ENCODE measurements at places on chromosomes 11 and 22.

DNA sequence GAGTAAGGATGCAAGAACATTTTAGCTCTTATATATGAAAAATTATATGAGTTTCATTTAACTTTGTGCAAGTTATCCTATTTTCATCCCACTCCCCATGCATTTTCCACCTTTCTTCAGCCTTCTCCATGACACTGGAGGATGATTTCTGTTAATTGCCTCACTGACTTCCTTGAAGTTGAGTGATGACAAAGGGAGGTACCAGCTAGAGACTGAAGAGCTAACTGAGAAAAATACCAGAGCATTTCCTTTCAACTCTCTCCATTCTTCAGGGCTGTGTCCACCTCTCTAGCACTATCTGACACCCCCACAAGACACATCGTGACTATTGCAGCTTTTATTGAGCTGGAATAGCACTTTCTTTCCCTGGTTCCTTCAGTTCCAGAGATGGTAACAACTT is 711.6 kb upstream of the LRRC4C start:
- no peak for DNase-seq

DNA sequence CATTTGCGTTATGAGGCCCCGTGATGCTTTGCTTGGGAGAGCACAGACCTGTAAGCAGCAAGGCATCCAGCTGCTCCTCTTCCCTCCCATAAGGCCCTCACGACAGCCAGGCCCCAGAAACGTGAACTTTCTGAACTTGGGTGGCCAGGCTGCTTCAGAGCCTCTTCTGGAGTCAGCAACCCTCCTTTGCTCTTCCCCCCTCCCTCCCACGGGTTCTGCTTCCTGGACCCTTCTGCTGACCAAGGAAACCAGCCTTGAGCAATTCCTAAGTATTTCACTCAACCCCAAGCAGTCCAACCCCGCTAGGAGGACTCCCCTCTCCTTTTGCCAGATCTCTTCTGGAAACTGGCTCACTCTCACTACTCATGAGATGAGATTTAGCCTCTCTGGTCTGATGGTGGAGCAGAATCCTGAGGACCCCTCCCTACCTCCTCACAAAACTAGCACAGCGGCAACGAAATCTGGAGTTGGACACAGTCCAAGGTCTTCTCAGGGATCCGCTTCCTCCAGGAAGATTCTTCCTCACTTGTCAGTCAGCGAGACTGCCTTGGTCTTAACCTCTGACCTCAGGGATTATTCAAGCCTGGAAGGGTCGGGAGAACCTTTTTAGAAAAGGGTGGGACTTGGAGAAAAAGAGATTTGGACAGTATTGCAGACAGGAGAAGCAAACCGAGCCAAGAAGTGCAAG is 86.2 kb downstream of the UBASH3B start:
- peak; percentile 71 for DNase-seq

GRCh38 chr11:61079416-61080150 is 22.7 kb upstream of the CD5 start:
- no peak for DNase-seq

- no peak for DNase-seq
Observed at GRCh38 chr11:125235071-125235471, 70.5 kb downstream of the PKNOX2 start.

- DNase-seq = no peak
Observed at GRCh38 chr11:71211631-71212030, 40.7 kb downstream of the SHANK2 start.

GRCh38 chr22:49599039-49599438 is 228.6 kb downstream of the BRD1 start:
- peak; percentile 12 for DNase-seq

DNA sequence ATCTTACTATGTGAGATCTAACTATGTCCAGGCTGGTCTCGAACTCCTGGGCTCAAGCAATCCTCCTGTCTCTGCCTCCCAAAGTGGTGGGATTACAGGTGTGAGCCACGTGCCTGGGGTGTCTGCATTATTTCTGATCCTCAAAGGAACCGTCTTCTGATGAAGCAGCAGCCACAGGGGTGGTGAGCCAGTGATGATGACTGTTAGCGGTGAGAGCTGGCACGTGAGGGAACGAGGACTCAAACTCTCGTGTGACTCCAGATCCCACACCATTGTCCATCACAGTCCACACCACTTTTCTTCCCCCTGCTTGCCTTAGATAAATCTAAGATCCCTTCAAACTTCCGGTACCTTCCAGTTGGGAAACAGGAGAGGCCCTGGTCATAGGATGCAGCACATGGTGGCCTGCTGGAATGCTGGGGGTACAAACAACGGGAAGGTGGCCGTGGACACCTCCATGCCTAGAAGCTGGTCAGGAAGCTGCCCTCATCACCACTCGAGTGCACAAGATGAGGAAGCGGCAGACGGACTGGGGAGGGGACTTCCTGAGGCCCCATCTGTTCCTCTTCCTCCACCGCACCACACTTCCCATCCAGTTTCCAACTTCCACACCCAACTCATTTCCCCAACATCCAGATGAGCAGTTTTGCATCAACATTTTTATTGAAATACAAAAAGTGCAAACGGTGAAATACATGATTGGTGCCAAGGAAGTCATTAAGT is 23.8 kb downstream of the ARHGAP1 start:
- no peak for DNase-seq

DNA sequence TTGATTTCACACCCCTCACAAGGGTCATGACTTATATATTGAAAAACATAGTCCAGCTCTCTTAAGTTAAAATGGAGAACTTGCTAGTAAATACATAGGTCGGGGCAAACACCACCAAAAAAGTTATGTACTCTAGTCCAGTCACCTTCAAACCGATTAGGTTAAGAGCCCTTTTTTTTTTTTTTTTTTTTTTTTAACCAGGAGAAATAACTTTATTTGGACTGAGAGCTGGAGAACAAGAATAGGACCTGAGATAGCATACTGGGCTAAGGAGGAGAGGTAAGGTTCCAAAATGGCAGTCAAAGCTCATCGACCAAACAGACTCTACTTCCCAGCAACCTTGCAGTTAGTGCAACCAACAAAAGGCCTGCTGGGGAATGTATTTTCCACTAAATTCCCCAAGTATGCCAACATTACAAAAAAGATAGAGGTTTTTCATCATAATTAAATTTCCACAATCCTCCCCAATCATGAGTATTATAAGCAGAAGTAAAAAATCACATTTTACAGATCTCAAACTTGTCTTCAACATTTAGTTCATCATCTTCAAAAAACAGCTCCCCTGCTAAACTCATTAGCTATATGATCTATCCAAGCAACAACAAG is 3.8 kb downstream of the TMEM41B start:
- DNase-seq = no peak

DNA sequence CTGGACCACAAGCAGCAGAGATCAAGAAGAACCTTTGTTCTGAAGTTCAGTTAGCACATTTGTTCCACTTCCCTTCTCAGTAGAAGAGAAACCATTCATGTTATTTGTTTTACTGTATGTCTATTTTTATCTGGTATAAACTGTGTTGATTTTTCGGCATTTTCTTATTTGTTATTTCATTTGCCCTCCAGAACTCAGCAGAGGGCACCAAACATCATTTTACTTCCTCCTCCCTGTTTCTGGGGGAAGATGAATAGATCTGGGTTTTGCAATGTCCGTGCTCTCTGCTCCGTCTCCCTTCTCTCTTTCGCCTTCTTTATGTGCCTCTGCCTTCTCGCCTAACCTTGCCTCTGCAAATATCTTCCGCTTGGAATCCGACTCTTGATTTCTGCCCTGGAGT is 366.9 kb downstream of the NTM start:
- no peak for DNase-seq

DNA sequence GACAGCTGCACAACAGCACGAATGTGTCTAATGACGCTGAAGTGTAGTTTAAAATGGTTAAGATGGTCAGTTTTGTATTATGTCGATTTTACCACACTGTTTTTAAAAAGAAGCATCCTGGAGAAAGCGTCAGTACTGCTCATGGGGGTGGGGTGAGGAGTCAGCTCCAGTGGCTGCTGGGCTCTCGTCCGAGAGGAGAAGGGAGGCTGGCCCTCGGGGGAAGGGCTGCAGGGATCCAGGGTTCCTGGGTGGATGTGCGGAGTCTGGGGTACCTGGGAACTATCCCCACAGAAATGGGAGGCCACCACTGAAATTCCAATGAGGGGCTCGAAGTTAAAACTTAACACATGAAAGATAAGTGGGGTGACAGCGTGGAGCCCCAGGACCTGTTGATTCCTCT is 11.9 kb downstream of the C11orf21 start:
- peak; percentile 15 for DNase-seq

DNA sequence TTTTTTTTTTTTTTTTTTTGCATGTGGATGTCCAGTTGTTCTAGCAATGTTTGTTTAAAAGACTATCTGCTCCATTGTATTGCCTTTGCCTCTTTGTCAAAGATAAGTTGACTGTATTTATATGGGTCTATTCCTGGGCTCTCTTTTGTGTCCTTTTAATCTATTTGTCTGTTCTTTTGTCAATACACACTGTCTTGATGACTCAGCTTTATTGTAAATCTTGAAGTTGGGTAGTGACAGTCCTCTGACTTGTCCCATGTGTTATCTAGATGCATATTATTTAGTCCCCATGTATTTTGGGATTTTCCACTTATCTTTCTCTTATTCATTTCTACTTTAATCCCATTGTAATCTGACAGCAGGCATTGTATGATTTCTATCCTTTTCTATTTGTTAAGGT is 3.3 kb downstream of the CCDC81 start:
- no peak for DNase-seq

GRCh38 chr22:38628444-38628843 is 27.7 kb downstream of the FAM227A start:
- no peak for DNase-seq

- no peak for DNase-seq
Observed at GRCh38 chr11:6735306-6735705, 36.5 kb downstream of the OR2AG2 start.

DNA sequence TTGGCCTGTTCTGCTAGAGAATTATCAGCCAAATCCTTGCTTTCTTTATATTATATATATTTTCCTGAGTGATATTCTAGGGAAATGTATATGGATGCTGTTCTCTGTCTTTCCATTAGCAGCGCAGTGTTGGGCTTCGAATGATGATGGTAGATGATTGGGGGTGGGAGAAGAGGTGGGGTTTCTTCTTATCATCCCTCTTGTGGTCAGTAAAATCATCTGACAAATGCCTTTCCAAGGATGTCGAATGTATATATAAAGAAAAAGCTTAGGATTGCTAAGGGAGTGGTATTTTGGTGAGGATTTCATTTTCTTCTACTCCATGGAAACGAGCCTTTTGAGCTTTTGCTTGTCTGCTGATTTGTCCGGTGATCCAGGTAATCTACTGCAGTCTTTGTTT is 48.9 kb downstream of the ARHGEF12 start:
- DNase-seq = no peak

DNA sequence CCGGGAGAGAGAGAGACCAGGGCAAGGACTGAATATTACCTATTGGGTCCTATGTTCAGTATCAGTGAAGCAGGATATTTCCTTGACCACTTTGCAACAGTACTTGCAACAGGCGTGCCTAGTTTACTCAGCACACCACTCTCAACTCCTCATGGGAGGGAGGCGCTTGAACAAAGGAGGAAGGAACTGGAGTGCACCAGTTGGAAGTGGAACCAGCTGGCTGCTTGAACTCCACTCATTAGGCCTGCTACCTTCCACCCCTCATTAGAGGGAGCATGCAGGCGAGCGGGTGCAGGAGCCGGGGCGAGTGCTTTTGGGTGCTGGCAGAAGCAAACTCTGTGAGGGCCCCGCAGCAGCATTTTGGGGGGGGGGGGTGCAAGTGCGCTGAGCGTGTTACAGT is 1369.6 kb upstream of the RAG2 start:
- no peak for DNase-seq

- DNase-seq = no peak
Observed at GRCh38 chr22:44154436-44154942, 26.2 kb upstream of the PARVG start.

GRCh38 chr22:36081023-36081431 is 52.4 kb upstream of the RBFOX2 start:
- no peak for DNase-seq

DNA sequence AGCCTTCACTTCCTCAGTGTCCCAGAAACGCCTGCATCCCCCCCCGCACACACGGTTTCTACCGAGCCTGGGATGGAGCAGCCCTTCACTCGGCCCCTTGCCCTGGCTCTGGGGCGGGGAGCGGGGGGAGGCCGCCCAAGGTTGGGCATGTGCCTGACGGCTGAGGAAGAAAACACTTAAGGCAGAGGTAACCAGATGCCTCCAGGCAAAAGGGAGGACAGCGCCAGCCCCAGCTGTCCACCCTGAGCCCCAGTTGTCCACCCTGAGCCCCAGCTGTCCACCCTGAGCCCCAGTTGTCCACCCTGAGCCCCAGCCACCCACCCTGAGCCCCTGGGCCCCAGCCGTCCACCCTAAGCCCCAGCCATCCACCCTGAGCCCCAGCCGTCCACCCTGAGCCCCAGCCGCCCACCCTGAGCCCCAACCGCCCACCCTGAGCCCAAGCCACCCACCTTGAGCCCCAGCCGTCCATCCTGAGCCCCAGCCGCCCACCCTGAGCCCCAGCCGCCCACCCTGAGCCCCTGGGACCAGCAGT is 3.8 kb upstream of the TTLL8 start:
- no peak for DNase-seq

DNA sequence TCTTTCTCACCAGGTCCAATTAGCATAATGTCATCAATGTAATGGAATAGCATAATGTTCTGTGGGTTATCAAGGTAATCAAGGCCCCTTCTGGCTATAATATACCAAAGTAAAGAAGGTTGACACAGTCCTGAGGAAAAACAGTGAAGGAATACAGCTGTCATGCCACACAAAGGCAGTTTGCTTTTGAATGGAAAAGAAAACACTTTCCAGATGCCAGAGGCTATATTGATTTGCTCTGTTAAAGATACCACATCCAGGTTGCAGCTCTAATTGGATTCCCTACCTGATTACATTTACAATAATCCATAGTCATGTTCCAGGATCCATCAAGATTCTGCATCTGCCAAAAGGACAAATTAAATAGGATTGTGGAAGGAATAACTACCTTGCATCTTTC is 22.3 kb upstream of the CLPB start:
- DNase-seq = no peak

DNA sequence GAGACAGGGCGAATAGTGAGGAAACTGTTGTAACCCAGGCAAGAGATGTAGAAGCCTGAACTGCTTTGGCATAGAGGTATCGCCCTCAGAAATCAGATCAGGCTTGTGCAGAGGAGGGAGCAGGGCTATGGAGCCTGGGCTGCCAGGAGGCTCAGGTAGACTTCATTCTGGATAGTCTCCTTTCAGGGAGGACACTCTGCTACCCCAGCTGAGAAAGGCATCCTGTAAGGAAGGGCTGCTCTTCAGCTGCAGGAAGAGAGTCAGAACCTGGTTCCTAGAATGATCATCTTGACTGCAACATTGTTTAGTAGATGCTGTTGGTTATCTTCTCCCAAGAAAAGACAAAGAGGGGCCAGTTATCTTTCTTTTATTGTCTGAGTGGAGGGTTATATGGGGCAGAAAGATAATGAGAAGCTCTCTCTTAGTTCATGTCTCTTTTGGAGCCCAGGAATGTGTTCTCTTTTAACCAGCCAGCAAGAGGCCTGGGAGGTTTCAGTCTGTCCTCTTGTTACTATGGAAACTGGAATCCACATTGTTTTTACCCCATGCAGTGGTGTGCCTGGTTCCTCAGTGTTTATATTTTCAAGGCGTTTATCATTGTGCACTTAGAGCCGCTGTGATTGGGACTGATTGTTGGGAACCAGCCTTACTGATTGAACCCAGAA is 95.7 kb downstream of the STIM1 start:
- no peak for DNase-seq

Measured in left hindlimb (tissue), 1 donor.